ENCODE measurements at places on chromosomes 12 and 14. TPM values are rescaled to one million over a fixed set of nuclear protein-coding genes. Genes with fewer than 3 reads are reported as not detected.

DNA sequence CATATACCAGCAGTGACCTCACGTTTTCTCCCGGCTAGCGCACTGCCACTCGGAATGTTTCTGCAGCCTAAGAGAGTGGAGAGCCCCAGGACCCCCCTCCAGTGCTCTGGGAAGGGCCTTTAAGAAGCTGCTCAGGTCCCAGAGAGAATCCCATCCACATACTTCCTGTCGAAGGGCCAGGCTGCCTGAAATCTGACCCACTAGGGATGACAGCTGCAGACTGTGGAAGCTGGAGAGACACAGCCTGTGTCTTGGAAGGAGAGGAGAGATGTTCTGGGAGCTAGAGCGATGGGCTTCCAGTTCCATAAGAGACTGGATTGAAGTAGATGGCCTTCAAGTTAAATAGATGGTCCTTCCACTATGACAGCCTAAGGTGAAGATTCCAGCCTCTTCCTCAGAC is 54.4 kb downstream of the IQSEC3 start:
- DNase-seq: no peak

DNA sequence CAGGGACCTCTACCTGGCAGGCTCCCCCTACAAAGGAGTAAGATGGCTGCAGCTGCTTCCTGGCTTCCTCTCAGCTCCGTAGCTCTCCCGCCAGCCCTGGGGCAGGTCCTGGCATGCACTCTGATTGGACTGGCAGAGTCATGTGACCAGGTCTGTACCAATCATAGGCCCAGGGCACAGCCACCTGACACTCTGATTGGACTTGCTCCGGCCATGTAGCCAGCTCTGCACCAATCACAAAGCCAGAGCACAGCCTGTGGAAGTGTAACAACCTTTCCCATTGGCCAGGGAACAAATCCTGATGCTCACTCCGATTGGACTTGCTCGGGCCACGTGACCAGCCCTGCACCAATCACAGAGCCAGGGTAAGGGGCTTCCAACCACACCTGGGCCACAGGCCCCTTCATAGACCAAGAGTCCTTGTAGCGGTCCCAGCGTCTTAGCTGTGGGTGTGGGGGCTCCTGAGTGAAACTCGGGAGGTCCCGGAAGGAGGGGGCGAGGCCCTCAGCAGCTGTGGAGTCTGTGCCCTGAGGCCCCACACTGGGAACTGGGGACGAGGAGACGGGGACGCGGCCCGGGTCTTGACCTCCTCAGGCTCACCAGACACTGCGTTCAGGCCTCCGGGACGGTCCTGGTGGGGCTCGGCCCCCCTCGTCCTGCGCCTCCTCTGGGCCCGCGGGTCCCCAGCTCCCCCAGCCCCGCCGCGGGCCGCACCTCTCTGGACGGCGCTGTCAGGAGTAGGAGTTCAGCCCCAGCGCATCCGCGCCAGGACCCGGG is 210.6 kb downstream of the ADGRD1 start:
- no peak for DNase-seq

- no peak for DNase-seq
Observed at GRCh38 chr12:42143452-42144157, 1.1 kb downstream of the GXYLT1 start.

DNA sequence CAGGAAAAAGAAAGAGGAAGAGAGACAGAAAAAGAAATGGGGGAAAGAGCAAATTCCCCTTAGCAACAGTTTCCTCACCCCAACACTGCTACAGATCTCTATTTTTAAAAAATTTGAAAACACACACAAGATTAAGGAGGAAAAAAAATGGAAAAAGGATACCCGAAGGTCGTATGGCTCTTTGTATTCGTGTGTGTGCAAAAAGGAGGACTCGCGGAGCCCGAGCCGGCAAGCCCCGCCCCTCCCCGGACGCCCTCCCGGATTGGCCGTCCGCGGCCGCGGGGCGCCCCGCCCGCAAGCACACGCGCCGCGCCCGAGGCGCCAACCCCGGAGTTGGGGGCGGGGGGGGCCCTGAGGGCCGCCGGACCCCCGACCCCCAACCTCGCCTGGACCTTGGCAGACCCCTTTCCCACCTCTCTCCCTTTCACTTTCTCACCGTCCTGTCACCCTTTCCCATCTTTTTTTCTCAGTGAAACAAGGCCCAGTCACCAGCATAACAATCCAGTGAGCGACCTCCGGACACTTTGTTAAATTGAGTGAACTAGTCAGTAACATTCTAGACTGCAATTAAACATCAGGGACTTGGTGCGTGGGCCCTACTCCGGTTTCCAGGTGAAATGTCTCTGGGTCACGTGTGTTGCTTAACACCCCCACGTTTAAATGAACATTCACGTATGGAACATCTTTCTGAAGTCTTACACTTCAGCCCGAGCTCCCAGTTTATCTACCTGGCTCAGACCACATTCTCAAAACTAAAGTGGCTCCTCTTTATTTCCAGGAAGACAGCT is at the start of gene C14orf93:
Gene C14orf93 (minus strand): TSS at position 205 of the 788 bp plus-strand sequence. CDS start 11,120 bp downstream, outside the sequence.
- peak; percentile 81 for DNase-seq

DNA sequence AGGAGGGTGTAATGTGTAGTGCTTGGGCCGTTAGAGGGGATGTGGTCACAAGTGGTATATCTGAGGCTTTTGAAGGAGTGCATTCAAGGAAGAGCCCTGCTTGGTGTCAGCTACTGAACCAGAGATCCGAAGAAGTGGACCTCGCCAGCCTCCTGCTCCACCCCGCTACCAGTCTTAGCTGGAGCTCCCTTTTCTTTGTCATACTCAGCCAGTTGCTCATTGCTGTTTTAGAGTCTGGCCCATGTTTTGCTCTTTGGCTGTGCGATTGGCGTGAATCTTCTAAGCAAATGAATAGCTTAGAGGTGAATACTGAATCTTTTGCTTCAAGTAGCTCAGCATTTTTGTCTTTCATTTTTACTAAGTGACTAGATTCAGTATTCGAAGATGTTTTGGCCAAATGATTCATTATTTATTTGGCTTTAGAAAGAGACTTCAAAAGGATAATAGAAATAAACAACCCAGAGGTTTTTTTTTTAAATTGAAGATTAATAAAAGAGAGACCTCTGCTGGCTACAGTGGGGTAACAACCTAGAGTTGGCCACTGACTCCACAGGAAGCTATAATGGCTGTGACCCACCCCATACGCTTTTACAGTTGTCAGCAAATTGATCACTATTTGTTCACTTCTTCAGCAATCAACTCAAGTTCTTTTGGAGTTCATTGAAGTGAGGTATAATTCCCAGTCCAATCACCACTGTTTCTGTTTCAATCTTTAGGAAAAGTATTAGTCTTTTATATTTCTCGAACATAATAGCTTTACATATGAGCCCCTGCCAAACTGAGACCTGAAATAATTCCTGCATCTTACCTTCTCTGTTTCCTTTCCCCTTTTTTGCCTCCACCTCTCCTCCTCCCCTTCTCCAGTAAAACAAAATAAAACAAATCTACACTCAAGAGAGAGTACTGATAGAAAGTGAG is 19.9 kb downstream of the CDKN1B start:
- DNase-seq: peak; percentile 31

DNA sequence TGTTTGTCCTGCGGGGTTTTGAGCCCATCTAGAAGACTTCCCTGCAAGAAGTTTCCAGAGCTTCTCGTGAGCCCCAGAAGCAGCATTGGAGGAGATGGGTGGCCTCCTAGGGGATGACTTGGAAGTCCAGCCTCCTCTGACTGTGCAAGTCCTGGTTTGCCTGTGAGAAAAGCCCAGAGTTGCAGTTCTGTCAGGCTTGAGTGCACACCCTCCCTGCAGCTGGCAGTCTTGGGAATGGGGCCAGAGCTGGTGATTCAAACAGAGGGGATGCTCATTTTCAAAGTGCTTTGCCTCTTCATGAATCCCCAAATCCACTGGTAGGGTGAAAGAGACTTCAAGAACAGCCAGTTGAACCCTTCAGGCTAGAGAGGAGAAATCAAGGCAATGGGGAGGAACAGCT is 3.9 kb upstream of the PPP1R1A start:
- DNase-seq: no peak

DNA sequence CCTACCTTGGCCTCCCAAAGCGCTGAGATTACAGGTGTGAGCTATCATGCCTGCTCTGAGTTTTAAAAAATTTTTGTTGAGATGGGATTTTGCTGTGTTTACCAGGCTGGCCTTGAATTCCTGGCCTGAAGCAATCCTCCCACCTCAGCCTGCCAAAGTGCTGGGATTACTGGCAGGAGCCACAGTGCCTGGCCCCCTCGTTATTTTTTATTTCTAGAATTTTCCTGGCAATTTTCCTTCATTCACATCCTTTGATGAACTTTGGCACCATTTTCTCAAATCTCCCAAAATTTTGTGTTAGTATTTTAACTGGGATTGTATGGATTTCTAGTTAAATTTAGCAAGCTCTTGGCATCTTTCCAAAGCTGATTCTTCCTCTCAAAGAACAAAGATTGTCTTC is 24.6 kb upstream of the SCARB1 start:
- DNase-seq: no peak

DNA sequence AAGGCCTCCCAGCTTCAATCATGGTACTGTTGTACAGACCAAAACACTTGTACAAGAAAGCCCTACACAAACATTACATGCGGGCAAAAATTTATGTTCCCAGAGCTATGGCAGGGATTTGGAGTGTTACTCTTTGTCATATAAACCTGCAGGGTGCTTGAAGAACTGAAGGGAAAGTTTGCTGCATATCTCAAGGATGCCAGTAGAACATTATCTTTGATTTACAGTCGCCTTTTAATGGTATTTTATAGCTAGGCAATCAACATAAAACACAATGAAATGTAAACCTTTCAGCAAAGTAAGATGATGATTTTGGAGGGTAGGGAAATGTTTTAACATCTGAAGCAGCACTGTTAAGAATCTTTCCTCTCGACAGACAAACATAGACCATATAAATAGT is 305.6 kb downstream of the KCNH5 start:
- DNase-seq: no peak

DNA sequence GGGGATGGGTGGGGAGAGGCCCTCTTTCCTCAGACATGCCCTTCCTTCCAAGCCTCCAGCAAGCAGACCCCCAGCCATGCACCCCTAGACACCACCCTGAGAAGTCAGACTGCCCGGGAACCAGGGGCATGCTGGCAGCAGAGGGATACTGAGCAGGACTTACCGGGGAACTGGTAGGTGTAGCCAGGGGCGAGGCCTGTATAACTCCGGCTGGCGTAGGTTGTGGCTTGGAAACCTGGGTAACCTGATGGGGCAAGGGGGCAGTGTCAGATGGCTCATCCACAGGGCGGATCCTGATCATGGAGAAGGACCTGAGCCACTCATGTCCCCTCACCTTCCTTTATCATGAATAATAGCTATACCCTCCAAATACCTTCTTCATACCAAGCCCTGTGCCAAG is 15.8 kb downstream of the MSI1 start:
- DNase-seq: no peak

GRCh38 chr14:50854521-50854920 is 17.3 kb upstream of the ABHD12B start:
- DNase-seq: no peak

GRCh38 chr12:21988619-21989018 is 47.4 kb upstream of the ABCC9 start:
- DNase-seq: no peak

GRCh38 chr12:6697584-6698351 is 2.8 kb downstream of the PIANP start:
- no peak for DNase-seq

- DNase-seq: no peak
Observed at GRCh38 chr14:37972941-37973887, 234.5 kb upstream of the SSTR1 start.

- DNase-seq: no peak
Observed at GRCh38 chr12:25397001-25397400, 146.3 kb upstream of the KRAS start.

- no peak for DNase-seq
Observed at GRCh38 chr14:99247772-99248171, 24.2 kb downstream of the BCL11B start.

DNA sequence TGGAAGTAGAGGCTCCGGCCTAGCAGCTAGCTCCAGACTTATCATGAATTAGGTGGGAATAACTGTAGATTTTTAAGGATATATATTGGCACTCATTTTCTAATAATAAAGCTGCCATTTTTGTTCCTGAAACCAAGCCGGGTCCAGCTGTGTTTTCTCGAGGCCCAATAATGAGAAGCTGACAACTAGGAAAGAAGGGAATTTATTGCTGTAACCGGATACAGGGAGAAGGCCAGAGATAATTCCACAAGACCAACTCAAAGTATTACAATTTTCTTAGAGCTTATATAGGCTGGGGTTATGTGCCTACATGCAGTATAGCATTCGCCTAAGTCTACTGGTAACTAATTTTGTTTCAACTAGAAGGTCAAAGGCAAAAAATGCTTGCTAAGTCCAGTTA is 122.3 kb upstream of the FBXO33 start:
- DNase-seq: no peak

The GYS2 gene
- not detected for total RNA-seq

The NEMP1 gene
- total RNA-seq: 17.4 TPM

The GPX2 gene
- 69.7 TPM for total RNA-seq

The SYT1 gene
- 35.5 TPM for total RNA-seq

The KRT75 gene
- total RNA-seq: not detected

The SYNDIG1L gene
- 0.71 TPM for total RNA-seq

The CLEC2A gene
- not detected for total RNA-seq

The FAM222A gene
- 7.9 TPM for total RNA-seq
